GF-D8 (cell line): ENCODE measurements at places on chromosomes 1 and 21.

DNA sequence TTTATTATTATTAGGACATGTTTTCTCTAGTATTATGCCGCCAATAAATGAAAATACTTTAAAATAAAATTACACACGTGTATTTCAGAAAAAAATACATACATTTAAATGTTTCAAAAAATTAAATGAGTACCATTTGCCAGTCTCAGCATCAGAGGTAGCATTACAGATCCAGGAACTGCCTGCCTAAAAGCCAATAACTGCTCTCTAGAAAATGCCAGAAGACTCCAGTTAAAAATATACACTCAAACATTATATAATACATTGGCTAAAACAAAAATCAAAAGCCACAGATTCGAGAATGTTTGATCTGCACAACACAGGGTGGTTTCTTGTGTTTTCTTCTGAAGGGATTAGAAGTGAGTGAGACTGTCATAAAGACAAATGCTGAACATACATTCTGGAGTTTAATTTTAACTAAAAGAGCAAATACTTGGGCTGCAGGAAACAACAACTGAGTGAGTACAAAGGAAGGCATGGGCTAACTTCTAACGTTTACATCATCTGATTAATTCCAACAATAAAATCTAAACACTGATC is 105.5 kb downstream of the RERE start:
- DNase-seq, result no peak

GRCh38 chr21:16873176-16873575 is 639.7 kb upstream of the CXADR start:
- DNase-seq, result no peak

DNA sequence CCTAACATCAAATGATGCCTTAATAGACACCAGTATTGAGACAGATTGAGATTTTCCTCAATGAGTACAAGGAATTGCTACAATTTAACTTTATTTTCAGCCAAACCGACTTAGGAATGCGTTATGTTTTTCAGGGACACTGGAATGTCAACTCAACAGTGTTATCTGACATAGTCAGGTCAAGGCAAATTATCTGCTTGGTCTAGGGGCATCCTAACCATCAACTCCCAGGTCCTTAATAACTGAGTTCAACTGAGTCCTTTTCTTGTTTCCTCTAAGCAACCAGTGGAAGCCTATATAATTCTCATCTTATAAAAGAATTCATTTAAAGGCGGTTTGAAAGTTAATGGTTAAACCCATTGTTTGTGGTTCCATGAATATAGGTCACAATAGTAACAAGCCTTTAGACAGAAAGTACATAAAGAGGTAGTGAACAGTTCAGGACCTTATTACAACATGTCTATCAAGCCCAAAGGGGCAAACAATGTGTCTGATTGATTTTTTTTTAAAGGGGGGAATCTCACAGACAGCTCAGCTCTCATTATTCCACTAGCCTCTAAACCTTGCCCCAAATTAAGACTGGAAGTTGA is 32.3 kb upstream of the NR5A2 start:
- DNase-seq, result no peak

DNA sequence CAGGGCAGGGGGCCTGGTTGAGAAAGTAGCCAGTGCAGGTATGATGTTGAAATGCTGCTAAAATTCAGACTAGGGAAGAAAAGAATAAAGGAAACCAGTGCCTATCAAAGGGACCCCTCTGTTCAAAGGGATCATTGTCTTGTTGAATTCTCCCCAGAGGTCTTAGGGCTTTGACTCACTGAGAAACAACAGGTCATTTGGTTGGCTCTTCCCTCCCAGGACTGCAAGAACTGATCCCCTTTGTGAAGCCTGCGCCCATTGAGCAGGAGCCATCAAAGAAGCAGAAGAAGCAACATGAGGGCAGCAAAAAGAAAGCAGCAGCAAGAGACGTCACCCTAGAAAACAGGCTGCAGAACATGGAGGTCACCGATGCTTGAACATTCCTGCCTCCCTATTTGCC is 11.8 kb upstream of the CELSR2 start:
- DNase-seq, result no peak

DNA sequence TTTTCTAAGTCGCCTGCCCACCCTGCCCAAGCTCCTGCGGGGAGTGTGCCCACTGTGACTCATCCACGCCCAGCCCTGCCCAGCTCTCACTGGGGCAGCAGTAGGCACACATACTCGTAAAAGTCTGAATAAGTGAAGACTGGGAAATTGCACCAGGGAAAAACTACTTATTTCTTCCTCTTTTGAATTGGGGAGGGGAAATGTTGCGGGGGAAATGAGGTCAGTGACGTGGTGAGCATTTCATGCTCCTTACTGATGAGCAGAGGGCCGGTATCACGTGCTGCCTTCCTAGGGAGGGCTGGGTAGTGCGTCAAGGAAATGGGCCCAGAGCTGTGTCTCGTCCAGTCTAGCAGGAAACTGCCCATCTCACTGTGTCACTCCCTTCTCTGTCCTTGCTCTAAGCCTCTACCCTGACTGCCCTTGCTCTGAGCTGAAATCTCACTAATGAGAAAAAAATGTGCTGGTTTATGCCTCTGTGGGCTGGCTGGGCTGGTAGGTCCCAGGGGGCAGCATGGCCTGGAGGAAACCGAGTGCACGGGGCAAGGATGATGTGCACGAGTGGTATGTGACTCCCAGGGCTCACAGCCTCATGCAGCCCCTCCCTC is 13.5 kb upstream of the TNFRSF1B start:
- DNase-seq, result peak; percentile 90

- DNase-seq, result no peak
Observed at GRCh38 chr1:168443899-168444298, 99.9 kb downstream of the XCL2 start.

GRCh38 chr1:223227031-223227430 is 84.0 kb upstream of the TLR5 start:
- no peak for DNase-seq
